ENCODE measurements at places on chromosomes 1 and 21. TPM values are rescaled to one million over a fixed set of nuclear protein-coding genes. Genes with fewer than 3 reads are reported as not detected.

The FMO3 gene
- total RNA-seq, result not detected

The CFAP57 gene
- 0.43 TPM for total RNA-seq

The TCP10L gene
- 0.92 TPM for total RNA-seq

The AIM2 gene
- total RNA-seq, result not detected

The PADI2 gene
- 1.5 TPM for total RNA-seq

The NTMT2 gene
- total RNA-seq, result not detected

The VSIG8 gene
- total RNA-seq, result not detected

Data from A549 treated with CORT108297 at 1 μM for 4 hours (cell line).